ENCODE measurements at places on chromosomes 2 and 18.
A peak's percentile ranks its signal among the peaks of the same experiment; 100 is the strongest.

- no peak for DNase-seq
Measured at GRCh38 chr2:96109931-96110511, 6.3 kb downstream of the ADRA2B start.

- peak; percentile 72 for DNase-seq
Measured at GRCh38 chr2:10717628-10718027, 3.8 kb upstream of the ATP6V1C2 start.

GRCh38 chr2:75074708-75075107 lies 116.3 kb downstream of the POLE4 start:
- DNase-seq: no peak

DNA sequence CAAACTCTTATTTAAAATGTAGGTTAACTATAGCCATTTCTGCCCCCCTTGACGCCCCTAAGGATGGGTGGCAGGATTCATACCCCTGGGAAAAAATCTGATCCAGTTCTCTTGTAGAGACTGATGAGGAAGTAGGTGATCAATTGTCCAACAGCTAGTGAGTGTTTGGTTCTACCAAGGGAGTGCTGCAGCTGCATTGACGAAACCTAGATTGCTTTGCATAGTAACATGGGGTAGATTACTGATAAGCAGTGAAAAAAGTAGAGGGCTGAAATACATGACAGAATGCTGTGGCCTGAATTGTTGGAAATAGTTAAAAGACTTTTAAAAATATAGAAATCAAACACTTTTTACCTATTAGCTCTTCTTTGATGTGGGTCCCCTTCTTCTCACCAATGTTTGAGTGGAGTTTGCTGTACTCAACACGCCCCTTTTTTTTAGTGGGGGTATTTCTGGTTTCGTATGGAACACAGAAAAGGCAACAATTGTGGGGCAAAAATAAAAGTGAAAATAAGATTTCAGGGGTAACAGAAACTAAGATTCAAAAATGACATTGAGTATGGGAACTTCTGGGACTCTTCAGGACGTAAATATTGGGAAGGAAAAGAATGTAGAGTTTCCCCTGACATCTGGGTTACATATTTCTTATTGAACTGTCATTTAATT lies 66.2 kb downstream of the MAIP1 start:
- no peak for DNase-seq

DNA sequence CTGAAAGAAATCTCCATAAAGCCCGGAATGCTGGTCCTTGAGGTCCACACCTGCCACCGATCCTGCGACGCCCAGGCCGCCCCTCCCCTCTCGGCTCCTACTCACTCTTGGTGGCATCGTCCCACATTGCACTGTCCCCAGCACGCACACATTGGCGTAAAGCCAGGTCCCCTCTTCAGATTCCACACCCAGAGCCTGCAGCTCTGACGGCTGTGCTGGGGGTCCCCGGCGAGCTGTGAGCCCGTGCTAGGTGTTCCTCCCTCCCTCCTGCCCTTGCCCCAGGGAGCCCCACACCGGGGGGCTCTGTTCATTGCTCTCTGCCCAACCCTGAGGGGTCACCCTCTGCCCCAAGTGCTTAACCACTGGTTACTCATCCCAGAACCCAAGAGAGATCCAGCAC lies 8.5 kb downstream of the TPO start:
- DNase-seq: no peak

- DNase-seq: no peak
Measured at GRCh38 chr2:99700482-99701398, 210.9 kb upstream of the REV1 start.

DNA sequence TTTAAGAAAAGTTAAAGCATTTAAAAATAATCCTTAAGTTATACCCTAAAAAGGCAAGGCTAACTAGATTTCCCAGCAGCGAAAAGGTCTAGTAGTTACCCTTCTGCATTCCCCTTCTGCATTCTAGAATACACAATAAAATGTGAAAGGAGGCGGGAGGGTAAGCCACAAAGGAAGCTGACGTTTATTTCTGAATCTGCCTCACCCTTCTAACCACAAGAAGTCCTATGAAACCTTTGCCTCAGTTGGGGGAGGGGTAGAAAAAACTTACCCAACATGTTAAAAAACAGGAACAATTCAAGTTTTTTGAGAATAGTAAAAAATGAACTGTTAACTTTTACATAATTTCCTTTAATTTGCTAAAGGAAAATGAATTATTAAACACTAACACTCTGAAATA lies 11.3 kb downstream of the STK17B start:
- DNase-seq: peak; percentile 92

DNA sequence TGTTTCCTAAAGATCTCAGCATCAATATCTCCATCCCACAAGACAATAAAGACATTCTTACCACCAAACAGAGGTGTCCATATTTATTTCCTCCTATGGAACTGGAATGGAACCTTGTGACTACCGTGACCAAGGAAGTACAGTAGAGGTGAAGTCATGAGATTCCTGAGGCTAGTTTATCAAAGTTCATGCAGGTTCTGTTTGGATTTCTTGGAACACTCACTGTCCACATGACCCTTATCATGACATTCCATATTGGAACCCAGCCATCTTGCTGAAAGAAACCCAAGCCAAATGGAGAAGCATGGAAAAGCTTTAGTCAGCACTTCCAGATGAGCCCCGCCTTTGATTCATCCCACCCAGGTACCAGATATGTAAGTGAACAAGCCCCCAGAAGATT lies 516.0 kb upstream of the POU3F3 start:
- DNase-seq: no peak

DNA sequence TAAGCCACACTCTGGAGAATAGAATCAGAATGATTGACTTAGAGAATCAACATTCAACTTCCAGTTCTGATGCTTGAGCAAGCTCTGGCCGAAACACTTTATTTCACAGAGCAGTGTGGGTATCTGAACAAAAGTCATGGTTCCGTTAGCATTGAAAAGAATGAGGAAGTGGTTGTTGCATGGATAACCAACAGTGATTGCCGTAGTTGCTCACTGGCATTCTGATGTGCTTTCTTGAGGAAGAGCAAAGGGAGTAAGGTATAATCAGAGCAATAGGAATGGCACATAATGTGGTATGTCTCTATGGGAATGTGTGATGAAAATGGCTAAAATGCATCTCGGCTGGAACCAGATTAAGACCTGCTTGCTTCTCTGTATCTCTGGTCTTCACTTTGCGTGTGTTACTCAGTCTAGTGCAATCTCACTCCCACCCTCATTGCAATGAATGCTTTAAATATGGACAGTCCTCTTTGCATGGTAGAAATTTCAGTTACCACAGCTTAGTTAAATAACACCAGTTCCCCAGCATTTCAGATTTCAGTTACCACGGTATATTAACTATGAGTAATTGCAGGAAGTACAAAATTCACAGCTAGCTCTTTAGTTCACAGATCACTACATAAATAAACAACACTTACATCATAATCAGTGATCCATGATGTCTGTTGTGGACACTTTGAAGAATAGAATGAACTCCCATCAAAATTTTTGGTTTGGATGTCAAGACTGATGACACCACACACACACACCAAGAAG lies 7.8 kb upstream of the RAB12 start:
- peak; percentile 8 for DNase-seq

DNA sequence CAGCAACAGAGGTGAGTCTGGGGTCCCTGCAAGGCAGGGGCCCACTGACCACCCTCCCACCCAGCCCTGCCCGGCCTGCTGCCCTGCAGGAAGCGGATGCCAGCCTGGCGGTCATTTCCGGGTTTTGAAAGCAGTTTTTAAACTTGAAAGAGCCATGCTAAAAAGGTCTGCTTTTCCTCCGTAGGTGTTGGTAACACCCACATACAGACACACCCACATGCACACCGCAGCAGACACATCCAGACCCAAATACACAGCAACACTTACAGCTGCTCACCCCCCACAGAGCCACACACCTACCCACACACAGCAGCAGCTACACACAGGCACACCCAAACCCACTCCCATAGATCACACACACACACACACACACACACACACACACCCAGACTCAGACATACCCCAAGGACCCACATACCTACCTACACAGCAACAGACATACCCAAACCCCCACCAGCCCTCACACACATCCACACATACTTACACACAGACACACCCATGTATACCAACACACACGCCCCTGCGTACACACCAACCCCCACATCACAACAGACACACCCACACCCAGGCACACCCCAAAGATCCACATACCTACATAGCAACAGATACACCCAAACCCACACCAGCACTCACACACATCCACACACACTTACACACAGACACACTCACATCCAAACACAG lies 7.6 kb downstream of the ZFP36L2 start:
- DNase-seq: no peak

- DNase-seq: no peak
Measured at GRCh38 chr2:186884587-186884986, 35.6 kb upstream of the ZSWIM2 start.

GRCh38 chr18:43744960-43745745 lies 467.9 kb upstream of the SYT4 start:
- DNase-seq: peak; percentile 1

GRCh38 chr2:191358325-191359025 lies 113.3 kb downstream of the MYO1B start:
- no peak for DNase-seq

GRCh38 chr2:127479219-127479825 lies 47.0 kb downstream of the IWS1 start:
- peak; percentile 56 for DNase-seq

- peak; percentile 41 for DNase-seq
Measured at GRCh38 chr18:323253-323622, 55.4 kb upstream of the THOC1 start.

GRCh38 chr18:36420826-36421225 lies 123.3 kb downstream of the FHOD3 start:
- DNase-seq: peak; percentile 85

DNA sequence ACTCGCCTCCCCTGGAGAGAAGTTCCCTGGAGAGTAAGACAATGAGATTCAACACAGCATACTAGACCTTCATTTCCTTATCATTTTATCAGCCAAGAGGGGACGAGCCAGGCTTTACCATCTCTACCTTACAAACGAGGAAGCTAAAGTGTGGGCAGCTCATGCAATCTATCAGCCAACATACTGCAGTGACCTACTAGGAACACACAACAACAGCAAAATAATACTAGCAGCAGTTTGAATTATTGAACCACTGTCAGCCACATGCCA lies 60.0 kb upstream of the TEX51 start:
- DNase-seq: no peak

DNA sequence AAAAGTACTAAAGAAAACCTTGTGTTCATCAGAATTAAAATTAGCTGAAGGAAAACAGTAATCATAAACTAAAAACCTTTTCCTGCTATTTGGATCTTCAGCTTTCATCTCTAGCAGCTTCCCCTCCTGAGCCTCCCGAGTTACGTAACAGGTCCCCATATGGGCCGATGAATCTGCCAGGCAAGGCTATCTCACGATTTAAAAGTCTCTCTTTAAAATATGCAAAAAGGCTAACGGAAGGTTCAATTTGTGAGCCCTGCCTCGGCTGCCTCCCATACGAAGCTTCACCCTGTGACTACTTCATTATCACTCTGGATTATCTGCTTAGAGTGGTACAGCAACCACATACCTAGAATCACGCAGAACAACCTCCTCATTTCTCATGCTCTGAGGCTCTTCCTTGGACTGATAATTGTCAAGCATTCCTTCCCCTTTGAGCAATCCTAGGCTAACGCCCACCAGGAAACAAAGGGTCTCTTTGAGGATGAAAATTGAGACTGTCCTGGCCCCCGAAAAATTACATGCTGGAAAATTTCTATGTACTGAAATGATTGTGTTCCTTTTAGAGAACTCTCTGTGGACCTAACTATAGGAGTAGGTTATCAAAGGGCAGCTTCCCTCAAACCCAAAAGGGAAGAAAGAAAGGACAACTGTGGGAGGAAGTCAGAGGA lies 147.4 kb downstream of the ZEB2 start:
- no peak for DNase-seq

GRCh38 chr2:173119069-173119807 lies 43.6 kb downstream of the MAP3K20 start:
- DNase-seq: no peak

DNA sequence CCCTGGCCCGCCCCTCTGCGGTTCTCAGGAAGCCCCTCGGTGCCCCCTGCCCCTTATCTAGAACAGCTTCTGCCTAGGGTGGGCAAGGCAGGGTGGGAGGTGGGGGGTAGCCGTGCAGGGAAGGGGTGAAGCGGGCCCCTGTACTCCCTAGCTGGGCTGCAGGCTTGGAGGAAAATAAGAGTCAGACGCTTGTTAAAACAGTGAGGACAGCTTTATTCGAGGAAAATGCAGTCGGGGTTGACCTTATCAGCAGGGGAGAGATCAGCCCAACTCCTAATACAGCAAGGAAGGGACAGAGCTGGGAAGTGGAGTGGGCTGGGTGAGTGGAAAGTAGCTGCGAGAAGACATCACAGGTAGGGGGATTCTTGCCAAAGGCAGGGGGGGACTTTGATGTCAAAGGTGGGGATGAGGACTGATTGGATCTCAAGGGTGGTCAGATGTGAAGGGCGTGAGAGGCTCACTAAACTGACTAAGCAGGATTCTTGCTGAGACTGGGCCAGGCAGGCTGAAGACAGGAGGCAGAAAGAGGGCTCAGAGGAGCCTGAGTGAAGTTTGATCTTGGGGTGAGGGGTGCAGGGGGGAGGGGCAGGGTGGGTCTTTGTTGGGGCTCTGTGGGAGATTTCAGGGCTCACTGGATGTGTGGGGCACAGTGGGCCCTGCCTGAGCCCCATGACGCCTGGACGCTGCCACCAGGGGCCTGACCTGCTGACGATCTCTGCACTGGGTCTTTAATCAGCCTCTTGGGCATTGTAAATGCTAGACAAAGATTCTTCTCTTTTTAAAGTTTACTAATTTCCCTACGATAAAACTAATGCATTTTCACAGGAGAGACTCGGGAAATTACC lies 29.9 kb downstream of the HPCAL1 start:
- no peak for DNase-seq

DNA sequence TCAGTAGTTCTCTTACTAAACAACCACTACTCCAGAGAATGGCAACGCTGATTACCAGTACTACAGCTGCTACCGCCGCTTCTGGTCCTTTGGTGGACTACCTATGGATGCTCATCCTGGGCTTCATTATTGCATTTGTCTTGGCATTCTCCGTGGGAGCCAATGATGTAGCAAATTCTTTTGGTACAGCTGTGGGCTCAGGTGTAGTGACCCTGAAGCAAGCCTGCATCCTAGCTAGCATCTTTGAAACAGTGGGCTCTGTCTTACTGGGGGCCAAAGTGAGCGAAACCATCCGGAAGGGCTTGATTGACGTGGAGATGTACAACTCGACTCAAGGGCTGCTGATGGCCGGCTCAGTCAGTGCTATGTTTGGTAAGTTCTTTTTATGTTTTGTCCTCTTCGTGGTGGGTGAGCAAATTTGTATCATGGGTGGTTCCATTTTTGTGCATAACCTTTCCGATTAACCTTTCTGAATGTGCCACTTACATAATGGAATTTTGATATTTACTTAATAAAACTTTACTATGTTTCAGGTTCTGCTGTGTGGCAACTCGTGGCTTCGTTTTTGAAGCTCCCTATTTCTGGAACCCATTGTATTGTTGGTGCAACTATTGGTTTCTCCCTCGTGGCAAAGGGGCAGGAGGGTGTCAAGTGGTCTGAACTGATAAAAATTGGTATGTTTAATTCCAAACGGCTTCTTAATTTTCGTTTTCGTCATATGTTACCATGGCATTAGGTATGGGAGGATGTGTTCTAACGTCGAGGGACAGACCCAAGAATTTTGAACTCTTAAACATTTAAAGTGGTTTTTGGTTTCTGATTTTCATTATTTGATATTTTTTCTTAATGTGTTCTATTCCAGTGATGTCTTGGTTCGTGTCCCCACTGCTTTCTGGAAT lies 1.3 kb downstream of the SLC20A1 start:
- no peak for DNase-seq

- no peak for DNase-seq
Measured at GRCh38 chr2:195477996-195478382, 179.0 kb upstream of the SLC39A10 start.

- no peak for DNase-seq
Measured at GRCh38 chr18:47995654-47996053, 65.2 kb upstream of the SMAD2 start.
